ENCODE measurements at places on chromosomes 1 and 21.

DNA sequence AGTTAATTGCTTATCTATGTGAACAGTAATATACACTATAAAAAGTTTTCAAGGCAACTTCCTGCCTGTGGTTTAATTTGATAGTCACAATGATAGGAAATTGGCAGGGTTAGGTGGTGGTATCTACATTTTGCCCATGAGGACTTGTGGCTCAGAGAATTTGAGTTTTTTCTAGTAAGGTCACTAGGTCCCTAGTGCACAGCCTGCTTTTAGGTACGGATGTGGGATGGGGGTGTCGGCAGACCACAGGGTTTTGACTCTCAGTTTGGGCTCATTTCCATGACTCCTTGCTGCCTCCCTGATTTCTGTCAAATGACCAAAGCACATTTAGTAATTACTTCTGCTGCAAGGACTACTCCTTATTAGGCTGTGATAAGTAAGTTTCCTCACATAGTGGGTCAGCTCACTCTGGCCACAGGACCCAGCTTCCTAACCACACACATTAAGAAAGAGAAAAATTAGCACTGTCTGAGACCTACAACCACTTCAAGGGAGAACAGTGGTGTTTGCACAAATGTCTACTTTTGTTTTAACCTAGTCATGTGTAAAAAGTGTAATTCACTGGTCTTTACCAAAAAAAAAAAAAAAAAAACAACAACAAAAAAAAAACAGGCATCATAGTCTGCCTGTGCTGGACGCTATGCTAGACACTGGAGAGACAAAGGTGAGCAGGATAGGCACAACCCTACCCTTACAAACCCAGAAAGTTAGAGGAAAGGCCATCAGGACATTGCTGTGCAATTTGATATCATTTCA, 43.7 kb downstream of the MRPL39 start:
- no peak for DNase-seq

DNA sequence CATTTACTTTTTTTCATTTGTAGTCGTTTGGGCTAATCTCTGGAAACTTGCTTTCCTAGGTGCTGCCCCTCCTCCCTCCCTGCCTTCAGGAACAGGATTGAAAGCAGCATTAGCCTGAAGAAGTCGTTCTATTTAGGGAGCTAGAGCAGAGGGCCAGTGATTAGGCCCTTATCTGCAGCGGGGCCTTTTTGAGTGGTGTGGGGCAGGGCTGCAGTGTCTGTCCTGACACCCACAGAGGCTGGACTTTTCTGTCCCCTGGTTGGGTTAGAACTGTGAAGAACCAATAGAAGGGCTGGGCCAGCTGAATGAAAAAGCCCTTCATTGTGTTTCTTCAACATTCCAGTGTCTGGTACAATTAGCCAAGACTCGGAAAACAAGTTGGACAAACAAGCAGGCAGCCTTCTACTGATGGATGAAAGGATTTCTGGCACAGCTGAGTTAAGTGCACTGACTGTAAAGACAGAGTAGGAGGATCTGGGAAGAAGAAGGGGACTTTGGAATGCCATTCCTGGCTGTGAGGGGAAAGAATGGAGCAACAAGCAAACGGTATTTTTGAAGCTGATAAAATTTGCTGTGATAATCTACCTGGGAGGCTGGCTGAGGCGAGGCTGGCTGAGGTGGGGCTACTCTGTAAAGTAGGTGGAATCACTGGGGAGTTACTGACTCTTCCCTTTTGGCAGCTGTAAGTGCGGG, 9.7 kb downstream of the MACF1 start:
- DNase-seq, result no peak

DNA sequence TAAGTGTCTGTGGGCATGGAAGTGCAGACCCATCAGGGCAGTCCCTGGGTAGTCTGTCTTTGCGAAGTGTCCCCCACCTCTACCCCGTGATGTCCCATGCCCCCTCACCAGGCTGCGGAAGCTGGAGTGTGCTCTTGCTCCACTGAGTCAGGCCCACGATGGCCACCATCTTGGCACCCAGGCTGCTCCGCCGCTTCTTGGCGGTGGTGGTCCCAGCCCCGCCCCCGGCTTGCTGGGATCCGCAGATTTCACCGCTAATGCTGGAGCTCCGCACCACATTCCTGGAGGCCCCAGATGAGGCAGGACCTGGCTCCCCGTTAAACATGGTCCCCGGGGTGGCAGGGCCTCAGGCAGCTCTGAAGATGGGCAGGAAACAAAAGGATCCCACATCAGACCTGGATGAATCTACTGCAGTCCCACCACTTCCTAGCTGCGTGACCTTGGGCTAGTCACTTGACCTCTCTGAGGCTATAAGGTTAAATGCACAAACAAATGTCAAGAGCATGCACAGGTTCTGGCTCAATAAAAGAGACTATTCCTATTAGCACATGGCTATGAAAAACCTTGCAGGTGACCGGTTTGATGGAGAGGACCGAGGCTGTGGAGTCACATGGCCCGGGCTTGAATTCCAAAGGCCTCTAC, 23.8 kb downstream of the RIMS3 start:
- DNase-seq, result no peak

- no peak for DNase-seq
These were observed 86.5 kb upstream of the RGS1 start for GRCh38 chr1:192489047-192489446.

DNA sequence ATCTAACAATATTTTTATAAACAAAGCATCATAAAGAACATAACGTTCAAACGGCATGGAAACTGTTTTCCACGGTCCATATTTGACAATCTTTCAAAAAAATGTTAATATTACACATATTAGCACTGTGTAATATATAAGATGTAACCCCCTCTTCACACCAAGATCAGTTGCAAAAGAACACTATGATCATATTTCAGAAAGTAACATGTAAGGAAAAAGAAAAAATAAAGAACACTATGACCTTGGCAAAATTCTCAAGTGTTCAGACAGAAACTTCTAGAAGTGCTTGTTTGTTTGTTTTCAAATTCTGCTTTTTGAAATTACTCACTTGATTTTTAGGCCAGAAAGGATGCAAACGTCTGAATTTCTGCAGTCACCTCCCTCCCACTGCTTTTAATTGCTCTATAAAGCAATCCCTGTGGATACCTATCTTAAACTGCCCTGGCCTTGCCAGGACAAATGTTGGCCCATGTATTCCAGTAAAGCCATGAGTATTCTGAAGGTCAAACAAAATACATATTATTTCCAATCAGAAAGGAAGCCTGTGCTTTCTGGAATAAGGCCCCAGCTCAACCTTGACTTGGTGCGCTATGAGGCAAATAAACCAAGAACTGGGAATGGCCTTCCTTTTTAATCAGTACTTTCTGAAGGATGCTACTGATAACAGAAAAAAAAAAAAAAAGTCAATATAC, 68.6 kb downstream of the TGFBR3 start:
- no peak for DNase-seq

DNA sequence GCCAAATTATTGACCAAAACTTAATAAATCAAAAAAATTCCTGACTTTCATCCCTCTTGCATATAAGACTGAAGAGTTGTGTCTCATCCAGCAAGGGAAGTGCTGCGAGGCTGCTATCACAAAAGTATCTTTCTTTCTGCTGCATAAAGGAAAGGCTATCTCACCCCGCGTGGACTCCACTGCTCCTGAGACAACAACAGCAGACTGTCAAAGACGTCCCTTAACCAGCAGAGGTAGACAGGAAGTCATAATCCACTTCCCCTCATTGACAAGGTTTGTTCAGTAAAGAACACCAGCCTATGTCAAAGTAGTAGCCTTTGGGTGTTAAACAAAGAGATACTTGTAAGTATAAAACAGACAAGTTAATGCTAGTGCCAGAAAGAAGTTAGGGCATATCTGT, 29.4 kb downstream of the VPS26C start:
- no peak for DNase-seq

- no peak for DNase-seq
These were observed 18.0 kb downstream of the COL16A1 start for GRCh38 chr1:31685795-31686194.

DNA sequence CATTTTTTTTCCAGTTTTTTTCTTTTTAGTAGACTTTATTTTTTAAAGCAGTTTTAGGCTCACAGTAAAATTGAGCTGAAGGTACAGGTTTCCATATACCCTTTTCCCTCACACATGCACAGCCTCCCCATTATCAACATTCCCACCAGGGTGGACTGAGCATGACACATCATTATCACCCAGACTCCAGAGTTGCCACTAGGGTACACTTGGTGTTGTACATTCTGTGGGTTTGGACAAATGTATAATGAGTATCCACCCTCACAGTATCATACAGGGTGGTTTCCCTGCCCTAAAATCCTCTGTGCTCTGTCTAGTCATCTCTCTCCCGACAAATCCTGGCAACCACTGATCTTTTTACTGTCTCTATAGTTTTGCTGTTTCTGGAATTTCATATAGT, 3.0 kb upstream of the AIM2 start:
- DNase-seq, result no peak

GRCh38 chr1:51063121-51063520, 38.9 kb upstream of the C1orf185 start:
- no peak for DNase-seq

- peak; percentile 36 for DNase-seq
These were observed 29.9 kb upstream of the TMEM61 start for GRCh38 chr1:54950369-54951163.

DNA sequence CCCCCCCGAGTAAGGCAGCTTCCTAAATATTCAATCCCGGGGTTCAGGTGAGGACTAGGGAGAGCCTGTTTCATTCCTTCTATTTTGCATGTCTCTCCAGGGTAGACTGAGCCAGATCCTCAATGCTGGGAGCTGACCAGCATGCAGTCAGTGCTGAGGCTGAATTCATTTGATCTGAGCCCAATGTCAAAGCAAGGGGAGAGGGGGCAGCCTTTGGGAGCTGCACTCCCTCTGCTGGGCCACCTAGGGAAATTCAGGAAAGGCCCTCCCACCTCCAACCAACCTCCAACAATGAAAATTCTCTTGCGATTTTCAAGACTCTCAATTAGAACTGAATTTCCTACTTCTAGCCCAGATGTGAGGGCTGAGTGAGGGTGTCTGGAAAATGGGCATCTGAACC, 371.2 kb downstream of the NPHP4 start:
- DNase-seq, result peak; percentile 7

GRCh38 chr1:52702886-52703787, 5.0 kb upstream of the COA7 start:
- DNase-seq, result peak; percentile 89

GRCh38 chr1:68322837-68323687, 90.7 kb upstream of the WLS start:
- no peak for DNase-seq

Measured in OCI-LY7 (cell line).